ENCODE measurements at places on chromosomes 3 and 15.

GRCh38 chr3:127750226-127751031, 71.9 kb downstream of the MGLL start:
- no peak for DNase-seq

DNA sequence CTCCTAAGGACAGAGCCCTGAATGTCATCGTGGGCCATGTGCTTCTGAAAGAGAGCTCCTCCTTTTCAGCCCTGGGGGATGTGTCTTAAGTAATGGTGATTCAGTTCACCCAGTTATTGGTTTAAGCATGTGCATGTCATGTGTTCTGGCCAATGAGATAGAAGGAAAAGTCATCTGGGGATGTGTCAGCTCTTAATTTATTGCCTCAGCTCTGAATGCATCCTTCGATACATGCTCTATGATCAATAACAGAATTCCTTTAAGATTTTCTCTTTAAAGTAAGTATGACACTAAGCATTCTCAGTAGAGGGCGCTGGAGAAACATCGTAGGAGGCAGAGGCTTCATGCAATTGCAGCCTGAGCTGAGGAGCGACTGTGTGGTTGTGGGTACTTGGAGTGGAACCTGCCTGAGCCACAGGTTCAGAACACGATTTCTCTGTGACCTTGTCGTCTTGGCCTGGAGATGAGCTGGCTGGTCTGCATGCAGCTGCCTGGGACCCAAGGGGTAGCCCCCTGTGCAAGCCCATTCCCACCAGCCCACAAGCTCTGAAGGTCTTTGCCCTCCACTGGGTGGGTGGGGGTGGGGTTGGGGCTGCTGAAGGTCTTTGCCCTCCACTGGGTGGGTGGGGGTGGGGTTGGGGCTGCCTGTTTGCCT, 69.5 kb downstream of the C3orf38 start:
- peak; percentile 41 for DNase-seq

- DNase-seq = no peak
These were observed 469.7 kb downstream of the PDCD6IP start for GRCh38 chr3:34268032-34268709.

- no peak for DNase-seq
These were observed 218.6 kb downstream of the GREM1 start for GRCh38 chr15:32936283-32936918.

- no peak for DNase-seq
These were observed 45.2 kb upstream of the NR2F2 start for GRCh38 chr15:96285305-96285704.

DNA sequence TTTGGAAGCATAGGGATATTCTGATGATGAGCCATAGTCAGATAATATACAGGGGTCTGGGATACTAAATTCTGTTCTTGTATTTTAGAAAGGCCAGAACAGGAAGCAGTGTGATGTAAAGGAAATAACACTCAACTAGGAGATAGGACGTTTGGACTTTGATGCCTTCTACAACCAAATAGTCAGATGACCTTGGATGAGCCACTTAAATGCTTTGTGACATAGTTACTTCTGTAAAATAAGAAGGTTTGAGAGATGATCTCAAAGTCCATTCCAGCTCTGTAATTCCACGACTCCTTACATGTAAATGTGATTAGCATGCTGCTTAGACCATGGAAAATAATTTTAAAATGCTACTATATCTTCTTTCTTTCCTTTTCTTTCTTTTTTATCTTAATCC, 29.5 kb upstream of the CCDC54 start:
- no peak for DNase-seq

DNA sequence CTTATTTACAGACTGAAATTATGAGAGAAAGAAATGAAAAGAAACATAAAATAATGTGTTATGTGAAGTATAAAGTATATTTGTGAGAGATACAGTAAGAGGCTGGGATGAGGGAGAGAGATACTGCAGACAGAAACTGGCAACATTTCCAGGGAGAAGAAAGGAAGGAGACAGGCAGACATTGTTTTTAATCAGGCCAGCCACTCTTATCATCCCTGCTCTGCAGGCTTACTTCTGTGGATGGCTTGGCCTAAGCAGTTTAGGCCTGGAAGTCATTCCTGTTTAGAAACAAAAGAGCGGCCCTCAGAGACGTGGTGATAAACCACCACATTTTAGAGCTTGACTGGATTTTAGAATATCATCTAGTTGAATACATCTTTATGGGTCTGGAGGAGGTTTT, 12.4 kb downstream of the PCCB start:
- DNase-seq = no peak

All from right renal cortex interstitium (tissue), 3 donors.